ENCODE measurements at places on chromosomes 1 and 21.
A peak's percentile ranks its signal among the peaks of the same experiment; 100 is the strongest.

DNA sequence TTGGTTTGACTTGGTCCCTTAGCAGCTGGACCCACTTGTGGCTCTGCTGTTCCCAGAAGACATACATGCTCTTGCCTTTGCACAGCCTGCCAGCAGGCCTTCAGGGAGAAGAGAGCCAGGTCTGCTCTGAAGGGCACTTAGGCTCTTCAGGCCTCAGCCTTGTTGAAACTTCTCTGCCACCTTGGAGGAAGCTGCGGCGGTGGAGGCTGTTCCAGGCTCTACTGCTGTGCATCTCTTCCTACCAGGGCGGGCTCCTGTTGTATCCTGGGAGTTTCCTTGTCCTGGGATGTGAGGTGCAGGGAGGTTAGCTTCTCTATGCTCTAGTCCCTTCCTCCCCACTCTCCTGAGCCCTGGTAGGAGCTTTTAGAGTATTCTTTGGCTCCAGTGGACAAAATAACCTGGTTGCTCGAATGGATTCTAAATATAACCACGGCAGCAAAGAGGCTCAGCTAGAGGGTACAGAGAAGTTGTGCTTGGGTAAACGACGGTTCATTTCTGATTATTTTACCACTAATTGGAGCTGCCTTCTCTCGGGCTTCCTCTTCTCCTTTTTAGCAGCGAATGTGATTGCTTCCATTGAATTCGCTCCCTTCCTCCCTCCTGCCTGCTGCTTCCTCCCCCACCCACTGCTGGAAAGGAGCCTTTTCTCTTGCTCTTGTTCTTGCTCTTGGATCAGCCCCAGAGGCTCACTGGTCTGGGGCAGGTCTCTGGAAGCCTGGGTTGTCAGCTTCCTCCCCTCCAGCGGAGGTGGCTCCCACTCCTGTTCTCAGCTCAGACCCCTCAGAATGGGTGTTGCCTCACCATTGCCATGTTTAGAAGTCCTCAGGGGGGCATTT is 126.6 kb upstream of the CACNA1E start:
- no peak for DNase-seq

GRCh38 chr1:81554108-81554507 is 246.6 kb upstream of the ADGRL2 start:
- no peak for DNase-seq

GRCh38 chr1:29094433-29094832 is 29.3 kb downstream of the TMEM200B start:
- no peak for DNase-seq

DNA sequence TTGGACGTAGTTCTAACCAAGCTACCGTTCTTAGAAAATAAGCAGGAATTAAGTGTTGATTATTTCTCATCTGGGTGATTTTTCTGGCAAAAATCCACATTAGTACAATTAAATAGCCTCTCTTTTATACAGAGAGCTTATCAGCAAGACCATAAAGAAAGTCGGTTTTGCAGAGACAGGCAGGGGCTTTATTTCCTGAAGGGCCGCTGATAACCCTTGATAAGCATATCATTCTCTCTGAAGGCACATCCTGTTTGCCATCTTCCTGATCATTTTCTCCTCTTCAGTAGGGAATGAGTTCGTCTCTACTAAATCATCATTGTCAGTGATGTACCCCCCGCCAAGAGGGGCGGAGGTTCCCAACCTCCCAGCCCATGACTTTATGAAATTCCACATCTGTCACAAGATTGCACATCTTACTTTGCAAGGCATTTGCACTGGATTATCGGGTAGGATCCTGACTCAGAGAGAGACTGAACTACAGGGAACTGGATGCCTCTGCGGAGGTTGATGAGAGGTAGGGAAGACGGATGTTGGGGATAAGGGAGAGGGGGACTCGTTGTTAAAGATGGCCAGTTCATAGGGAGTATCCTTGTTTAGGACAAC is 115.7 kb downstream of the KCNJ6 start:
- DNase-seq, result no peak

DNA sequence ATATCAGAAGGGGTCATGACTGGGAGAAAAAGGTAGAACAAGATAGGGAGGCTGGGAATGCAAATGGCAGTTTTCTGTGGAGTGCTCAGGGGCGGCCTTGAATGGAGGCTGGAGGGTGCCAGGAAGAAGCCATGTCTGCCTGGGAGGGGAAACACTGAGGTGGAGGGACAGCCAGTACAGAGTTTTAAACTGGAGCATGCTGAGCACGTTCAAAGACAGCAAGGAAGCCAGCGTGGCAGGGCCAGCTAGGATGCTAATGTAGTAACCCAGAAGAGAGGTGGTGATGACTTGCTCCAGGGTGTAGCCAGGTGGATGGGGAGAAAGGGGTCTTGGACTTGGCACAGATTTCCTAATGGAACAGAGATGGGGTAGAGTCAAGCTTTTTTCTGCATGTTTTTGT is 445.8 kb upstream of the VAMP3 start:
- DNase-seq, result no peak

- DNase-seq, result no peak
Observed at GRCh38 chr1:116515702-116516101, 55.1 kb downstream of the CD58 start.

DNA sequence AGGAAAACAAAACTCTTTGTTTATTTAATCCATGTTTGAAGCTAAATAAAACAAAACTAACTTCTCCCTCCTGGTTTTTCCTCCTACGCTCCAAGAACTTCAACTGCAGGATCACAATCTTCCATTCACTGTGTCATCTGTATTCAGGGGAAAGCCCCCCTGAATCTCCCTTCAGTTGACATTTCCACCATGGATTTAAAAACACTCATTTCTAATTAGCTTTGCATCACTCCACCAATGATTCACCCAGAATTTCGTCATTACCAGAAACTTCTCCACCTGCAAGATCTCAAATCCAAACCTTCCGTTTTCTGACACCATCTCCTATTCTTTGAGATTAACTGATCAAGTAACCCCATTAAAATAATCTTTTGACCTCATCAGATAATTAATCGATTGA is 10.9 kb upstream of the RGS5 start:
- no peak for DNase-seq

DNA sequence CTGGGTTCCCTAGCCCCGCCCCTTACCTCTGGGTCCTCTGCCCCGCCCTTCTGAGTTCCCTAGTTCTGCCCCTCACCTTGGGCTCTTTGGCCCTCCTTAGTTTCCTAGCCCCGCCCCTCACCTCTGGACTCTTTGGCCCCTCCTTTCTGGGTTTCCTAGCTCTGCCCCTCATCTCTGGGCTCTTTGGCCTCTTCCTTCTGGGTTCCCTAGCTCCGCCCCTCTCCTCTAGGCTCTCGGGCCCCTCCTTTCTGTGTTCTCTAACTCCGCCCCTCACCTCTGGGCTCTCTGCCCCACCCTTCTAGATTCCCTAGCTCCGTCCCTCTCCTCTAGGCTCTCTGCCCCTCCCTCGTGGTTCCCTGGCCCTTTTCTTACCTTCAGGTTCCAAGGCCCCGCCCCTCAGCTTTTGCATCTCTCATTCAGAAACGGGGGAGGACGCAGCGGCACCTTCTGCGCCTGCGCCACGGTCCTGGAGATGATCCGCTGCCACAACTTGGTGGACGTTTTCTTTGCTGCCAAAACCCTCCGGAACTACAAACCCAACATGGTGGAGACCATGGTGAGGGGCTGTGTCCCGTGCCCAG is 88.5 kb downstream of the PTPRU start:
- no peak for DNase-seq

DNA sequence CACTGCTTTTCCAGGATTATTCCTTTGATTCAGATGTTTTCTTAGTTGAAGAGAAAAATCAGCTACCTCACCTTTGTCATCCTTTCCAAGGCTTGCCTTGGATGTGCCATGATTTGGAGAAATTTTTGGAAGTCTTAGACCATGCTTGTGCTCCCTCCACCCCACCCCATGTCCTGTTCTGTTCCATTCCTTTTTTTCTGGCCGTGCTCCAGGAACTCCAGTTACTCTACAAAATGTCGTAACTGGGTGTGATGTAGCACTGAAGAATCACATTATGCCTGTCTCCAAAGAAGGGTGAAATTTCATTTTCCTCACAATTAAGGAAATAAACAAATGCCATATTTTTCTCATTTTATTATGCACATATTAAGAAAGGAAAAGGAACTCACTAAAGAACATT is 217.8 kb upstream of the ZRANB2 start:
- peak; percentile 28 for DNase-seq

DNA sequence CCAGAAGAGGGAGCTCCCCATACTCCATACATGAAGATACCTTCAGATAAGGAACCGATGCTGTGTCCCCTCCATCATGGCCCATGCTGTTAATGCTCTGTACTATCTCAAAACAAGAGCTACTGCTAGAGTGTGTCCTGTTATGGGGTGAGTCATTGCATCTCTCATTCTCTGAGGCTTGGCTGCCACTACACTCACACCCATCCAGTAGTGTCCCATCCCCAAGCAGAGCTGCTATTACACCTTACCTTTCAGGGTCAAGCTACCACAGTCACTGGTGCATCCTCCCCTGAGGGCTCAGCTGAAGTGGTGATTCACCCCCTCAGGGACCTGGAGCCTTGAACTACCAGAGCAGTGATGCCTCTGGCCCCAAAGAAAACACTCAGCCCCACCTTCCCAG is 198.5 kb downstream of the PLA2G4A start:
- no peak for DNase-seq

- peak; percentile 42 for DNase-seq
Observed at GRCh38 chr1:78079580-78079979, 33.8 kb downstream of the GIPC2 start.

DNA sequence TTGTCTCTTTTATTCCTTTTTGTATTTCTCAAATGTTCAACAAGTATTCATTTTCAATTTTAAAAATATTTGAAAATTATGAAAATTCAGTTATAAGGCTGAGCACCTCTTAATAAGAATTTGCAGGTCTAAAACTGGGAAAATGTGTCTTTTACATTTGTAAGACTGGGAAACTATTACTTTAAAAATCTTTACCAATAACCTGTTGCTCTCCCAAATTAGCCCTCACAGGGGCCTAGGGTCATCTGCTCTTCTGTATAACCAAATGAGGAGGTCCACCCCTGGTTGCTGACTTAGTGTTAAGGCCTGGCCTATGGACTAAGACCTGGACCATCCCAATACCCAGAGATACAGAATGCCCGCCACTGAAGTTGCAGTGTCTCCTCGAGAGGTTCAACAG is 280.5 kb downstream of the PLPP3 start:
- no peak for DNase-seq

DNA sequence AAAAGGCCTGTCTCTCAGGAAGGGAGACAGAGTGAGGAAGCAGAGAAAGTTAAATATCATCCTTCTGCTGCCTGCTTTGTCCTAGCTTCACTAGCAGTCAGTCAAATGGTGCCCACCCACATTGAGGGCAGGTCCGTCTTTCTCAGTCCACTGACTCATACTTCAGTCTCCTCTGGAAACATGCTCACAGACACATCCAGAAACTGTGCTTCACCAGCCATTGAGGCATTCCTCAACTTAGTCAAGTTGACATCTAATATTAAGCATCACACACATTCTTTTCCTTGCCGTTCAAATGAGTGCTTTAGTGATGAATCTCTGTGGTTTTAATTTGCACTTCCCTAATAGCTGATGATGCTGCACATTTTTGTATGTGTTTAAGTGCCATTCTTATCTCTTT is 777.8 kb upstream of the PRMT6 start:
- no peak for DNase-seq
